ENCODE measurements at places on chromosomes 7 and 10.

- DNase-seq, result no peak
Observed at GRCh38 chr10:18217577-18217976, 77.4 kb downstream of the CACNB2 start.

DNA sequence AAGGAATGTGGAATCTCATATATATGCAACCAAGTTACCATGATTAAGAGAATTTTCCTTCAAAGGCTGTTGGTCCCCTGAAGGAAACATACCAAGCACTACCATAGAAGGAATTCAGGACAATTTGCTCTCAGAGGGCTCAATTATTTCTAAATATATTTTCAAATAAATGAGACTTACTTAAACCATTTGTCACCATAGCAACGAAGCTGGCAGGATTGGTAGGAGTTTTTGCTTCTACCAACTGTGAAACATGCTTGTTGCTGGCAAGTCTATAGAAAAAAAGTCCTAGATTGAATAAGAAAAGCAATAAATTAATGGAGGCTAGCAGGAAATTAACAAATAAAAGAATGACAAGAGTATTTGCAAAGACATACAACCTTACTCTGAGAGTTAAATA, 156.9 kb upstream of the NPSR1 start:
- no peak for DNase-seq

- no peak for DNase-seq
Observed at GRCh38 chr10:43574001-43574892, at the start of gene ZNF239. Gene ZNF239 (minus strand): TSS chr10:43574616. CDS start chr10:43558079, 16,537 bp downstream.

DNA sequence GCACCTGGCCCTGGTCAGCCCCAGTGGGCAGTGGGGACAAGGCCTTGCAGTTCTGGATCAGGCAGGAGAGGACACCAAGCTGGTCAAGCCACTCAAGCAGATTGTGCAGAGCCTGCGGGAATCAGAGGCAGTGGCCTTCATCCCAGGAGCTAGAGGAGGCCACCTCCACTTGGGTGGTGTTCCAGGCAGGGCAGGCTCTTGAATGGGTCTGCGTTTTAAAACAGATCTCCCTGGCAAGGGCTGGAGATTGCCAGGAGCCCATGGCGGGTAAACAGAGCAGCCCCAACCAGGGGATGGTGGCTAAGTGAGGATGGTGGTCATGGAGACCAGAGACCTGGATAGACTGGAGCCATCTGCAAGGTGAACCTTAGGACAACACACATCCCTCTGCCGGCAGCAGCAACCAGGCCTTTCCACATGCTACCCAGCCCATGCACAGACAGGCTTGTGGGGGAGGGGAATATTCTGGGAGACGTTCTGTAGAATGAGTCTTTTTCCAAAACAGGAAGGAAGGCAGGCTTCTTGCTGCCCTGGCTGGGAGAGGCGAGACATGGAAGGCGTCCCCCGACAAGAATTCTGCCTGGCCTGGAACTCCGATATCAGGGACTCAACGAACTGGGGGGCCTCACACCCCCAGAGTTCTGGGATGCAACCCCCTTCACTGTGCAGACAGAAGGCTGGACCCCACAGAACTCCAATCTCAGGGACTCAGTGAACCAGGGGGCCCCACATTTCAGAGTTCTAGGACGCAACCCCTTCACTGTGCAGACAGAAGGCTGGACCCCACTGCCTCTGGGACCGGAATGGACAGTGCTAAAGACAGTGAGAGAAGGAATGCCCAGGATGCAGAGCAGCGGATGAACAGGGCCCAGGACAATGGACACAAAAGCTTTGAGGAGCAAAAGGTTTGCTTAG, 264.8 kb downstream of the PTPRN2 start:
- no peak for DNase-seq

GRCh38 chr10:11141571-11142091, 124.0 kb downstream of the CELF2 start:
- peak; percentile 97 for DNase-seq

DNA sequence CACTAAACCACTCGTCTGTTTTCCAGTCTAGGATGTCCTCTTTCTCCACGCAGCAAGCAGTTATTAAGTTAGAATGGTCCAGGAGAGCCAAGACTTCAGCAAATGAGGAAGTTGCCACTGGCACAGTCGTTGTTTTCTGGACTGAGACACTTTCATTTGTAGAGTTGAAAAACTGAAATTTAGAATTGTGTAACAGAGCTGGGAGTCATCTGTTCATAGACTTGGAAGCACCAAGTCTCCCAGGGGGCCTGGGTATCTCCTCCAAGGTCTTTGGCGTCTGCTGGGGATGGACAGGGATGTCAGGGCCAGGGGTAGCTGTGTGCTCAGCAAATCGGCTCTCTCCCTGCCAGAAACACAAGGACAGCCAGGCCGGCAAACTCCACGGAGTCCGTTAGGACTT, 208.4 kb downstream of the FANK1 start:
- DNase-seq, result peak; percentile 46

- no peak for DNase-seq
Observed at GRCh38 chr7:147569116-147569913, 1021.3 kb upstream of the C7orf33 start.

GRCh38 chr10:124289851-124290795, 128.6 kb downstream of the OAT start:
- DNase-seq, result peak; percentile 29

DNA sequence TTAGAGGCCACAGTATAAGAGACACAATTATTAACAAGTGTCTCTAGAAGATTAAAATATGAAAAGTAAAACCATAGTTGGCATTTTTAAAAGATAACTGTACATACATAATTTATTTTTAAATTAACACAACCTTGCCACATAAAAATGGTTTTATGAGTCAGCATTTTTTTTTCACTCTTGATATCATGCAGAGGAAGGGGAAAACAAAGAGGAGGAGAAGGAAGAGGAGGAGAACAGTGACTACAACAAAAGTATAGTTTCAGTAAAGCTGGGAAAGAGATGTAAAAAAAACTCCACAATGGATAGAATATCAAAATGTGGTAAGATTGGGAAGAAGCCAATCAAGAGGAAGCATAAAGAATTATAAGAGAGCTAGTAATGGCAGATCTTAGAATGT, 34.0 kb downstream of the CH25H start:
- DNase-seq, result no peak
